Fibroblast of skin of back (primary cell): ENCODE measurements at places on chromosomes 5 and 9.
A peak's percentile ranks its signal among the peaks of the same experiment; 100 is the strongest.

DNA sequence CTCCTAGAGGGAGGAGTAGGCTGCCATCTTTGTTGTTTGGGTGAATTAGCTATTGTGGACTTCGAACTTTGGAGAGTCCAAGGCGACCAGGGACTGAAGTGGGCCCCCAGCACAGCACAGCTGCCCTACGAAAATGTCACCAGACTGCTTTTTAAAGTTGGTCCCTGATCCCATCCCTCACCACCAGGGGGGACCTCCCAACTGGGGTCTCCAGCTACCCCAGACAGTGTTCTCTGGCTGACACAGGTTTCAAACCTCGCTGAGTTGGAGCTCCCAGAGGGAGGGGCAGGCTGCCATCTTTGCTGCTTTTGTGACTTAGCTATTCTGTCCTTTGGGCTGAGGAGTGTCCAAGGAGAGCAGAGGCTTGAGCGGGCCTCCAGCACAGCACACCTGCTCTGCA, 45.7 kb upstream of the ADRB2 start:
- no peak for DNase-seq

DNA sequence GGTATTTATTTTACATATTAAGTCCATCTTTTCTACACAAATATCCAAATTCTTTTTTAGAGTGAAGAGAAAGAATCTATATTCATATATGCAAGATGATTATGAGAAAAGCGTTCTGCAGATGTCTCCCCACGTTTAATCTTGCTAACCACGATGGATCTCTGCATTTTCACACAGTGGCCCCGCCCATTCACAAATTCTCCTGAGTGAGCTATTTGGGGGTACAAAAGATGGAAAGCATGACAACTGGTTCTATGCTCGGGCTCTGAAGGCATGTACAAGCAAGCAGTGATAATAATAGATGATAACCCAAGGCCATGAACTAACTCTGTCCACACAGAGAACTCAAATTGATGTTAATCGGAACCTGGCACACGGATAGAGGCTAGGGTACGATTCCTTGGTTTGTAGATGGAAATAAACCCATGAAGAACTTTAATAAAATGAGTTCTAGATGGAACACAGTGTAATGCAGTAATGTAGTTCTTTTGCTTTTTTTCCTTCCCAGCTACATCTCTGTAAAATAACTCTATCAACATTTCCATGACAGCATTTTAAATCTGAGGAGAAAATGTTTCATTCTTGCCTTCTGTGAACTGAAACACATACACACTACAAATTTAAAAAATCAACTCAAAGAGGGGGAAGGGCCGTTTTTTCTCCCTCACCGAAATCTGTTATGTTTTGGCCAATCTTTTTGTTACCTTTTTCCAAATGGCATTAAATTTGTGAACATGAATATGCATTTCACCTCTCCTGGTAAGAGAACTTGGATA, 851.7 kb upstream of the DMAC1 start:
- no peak for DNase-seq

GRCh38 chr9:114619191-114619761, 8.2 kb downstream of the TMEM268 start:
- DNase-seq = no peak

DNA sequence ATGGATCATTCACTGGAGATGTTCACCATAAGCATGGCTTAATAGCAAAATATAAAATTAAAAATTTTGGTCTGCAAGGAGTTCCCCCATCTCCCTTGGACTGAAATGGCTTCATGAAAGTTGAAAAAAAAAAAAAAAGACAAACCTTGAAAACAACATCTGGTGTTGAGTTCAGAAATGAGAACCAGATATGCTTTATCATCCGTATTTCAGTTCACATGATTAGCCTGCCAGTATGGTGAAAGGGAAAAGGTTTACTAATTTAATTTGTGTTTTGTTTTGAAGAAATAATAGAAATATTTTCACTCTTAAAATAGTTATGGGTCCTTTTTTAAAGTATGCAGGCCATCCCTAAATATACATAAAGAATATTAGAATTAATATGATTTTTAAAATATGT, 67.8 kb downstream of the TMEM167A start:
- DNase-seq = no peak

GRCh38 chr5:151662805-151663204, 23.9 kb downstream of the SPARC start:
- no peak for DNase-seq

DNA sequence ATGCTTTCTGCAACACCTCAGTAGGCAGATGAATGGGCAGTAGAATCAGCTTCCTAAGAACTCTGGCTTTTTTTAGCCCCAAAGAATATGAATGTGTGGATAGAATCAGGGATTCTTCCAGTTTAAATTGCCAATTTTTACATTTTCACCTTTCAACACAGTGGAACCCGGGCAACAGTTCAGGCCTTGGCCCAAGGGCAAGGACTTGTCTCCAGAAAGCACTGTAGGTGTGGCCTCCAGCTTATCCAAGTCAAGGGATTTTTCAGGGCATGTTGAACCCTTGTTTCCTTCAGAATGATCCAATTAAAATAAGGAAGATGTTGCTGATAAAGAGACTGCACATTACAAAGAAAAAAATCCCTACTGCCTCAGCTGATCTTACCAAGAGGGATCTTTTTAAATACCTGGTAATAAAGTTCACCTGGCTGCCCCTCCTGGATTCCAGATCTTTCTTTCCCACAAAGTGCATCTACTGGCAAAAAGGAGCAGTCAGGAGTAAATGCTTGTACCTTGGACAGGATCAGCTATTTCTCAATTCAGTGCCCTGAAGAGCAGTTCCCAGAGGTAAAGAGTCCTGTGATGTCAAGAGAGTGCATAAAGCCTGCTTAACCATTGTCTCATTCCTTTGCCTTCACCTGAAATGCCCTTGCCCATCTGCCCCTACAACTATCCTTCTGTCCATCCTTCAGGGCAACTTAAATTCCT, 80.1 kb upstream of the PLPP6 start:
- no peak for DNase-seq

- DNase-seq = no peak
These were observed 340.4 kb downstream of the CTNND2 start for GRCh38 chr5:11563822-11564221.

GRCh38 chr9:112396416-112396815, 16.5 kb downstream of the HSDL2 start:
- DNase-seq = no peak

DNA sequence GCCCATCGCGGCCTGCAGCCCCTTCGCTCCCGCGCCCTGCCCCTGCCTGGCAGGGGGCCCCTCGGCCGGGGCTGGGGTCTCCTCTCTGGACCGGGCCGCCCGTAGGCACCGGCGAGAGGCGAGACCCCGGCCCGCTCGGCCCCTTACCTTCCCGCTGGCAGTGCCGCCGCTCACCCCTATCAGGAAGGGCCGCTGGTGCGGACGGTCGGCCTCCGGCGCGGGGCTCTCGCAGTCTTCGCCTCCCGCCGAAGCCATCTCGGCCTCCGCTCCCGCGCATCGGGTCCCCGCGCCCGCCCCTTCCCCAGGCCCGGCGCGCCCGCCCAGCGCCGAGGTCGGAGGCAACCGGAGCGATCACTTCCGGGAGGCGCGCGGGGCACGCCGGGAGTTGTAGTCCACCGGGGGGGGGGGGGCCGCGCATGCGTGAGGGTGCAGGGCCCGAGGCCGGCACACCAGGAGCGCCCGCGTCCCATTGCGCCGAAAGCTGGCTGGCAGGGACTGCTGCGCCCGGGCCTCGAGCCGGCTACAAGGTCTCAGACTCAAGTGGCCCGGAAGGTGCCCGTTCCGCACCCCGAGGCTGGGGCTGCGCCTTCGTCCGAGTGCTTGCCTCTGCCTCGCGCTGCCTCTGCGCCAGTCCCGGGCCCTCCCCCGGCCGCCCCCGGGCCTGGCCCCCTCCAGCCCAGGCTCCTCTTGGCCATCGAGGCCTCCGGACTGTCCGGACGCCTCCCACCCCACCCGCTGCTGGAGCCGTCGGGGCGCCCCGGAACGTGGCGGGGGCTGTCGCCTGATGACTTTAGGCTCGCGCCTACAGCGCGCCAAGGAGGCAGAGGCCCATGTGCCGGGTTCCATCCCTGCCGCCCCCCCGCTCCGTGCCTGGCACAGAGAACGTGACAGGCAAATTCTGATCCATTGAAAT, at the start of gene UCK1:
TSS of gene UCK1 (minus strand) at position 344 of the 913 bp plus-strand sequence. CDS start at position 255, 89 bp downstream.
- DNase-seq = peak; percentile 81

DNA sequence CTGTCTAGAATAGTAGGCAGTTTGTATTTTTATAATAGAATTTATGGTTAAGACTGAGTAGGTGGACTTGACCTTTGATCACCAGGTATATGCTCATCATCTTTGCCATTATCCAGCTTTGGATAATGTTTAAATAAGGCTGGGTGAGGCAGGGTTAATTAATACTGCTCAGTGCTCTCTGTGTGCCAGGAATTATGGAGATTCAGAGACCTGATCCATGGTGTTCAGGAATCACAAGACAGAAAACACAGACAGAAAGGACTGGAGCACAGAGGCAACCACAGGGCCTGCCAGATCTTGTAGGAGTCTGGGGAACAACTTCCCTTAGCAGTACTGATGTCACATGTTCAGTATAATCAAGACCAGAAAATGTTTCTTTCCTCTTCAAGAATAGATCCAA, 186.3 kb upstream of the ADCY2 start:
- no peak for DNase-seq

DNA sequence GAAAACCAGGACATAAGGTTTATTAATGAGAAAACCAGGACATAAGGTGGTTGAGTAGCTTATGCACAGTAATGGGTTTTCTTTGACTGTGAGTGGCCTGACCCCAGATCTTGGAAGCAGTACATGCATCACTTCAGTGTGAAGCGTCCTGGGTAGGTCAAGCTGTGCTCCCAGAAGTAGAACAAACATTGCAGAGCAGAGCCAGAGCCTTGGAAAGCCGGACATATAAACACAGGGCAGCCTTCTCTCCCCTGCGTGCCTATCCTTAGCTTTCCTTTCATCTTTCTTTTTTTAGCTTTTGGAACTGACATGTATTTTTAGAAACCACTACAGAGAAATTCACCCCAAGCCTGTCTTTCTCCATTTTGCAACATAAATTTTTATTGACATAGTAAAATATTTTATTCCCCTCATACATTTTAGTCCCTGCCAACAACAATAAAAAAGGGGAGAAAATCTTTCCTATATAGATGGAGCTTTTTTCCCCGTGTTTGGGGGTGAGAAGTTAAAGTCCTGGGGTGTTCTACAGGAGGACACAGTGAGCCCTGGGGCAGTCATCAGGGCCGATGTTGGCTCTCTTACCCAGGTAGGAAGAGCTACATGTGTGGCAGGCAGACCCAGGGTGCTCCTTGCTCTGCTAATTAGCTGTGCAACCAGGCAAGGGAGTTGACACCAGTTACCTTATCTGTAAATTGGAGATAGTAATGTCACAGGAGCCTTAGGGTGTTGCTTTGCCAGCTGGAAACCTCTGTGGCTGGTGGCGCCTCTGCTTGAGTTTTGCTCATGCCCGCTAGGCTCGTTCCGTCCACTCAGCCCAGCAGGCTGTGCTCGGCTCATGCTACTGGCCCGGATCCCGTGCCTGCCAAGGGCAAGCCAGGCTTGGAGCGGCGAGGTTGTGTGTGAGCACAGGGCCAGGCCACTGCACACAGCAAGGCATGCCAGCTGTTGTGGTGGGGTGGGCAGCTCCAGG, 389.6 kb downstream of the KDM4C start:
- DNase-seq = no peak

DNA sequence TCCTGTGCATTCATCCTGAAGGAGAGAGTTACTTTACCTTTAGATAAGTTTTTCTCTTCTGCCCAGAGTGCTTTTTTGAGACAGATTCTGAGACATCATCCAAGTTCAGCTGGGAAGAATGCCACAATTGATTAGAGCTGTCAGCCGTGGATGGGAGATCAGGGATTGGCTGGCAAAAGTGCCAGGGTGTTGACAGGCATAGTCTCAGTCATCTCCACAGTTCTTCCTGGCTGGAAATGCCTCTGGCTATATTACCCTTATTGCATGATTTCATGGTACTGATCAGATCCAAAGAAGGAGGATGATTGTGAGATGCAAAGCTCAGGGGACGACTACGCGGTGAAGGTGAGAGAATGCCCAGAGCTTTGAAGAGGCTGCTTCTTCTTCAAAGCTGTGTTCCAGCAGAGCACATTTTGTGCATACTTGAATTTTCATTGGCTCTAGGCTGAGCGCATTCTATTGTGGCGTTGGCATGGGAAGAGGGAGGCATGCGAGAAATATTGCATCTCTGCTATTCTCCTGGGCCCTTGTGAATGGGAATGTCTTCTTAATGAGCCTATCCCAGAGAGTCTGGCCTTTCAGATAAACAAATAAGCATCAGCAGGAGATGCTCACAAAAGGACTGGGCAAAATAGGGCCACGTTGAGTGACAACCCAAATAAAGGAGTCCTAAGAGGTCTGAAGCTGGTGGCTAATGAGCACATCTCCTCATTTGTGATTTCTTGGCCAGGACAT, 82.1 kb downstream of the GRIA1 start:
- DNase-seq = no peak

DNA sequence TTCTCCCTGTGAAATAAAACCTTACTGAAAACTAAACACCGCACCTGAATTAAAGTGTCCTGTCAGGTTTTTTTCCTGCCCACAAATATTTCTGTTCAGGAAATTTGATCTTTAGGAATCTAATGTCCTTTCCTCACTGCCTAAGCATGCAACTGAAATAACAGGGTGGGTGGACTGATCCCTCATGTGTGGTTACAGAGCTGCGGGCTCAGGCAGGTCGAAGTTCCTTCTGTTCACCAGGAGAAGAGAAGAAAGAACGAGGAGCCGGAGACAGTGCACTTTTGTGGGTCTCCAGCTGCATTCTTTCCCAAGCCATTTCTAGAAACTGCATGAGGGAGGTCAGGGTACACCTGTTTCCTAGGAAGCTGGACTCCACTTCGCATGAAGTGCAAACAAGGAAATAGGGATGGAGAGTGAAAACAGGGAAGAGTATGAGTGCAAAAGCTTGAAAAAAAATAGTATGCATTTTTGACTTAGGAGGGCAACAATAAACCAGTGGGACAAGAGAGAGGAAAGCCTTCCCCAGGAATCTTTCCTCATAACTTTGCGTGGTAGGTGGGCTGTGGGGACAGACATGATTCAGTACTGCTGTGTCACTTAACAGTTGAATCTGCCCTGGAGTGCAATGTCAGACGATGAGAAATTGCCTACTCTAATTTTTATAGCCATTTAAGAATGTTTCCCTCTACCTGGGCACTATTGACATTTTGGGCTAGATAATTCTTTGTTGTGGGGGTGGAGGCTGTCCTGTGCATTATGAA, 60.3 kb downstream of the GCNT1 start:
- DNase-seq = peak; percentile 17

DNA sequence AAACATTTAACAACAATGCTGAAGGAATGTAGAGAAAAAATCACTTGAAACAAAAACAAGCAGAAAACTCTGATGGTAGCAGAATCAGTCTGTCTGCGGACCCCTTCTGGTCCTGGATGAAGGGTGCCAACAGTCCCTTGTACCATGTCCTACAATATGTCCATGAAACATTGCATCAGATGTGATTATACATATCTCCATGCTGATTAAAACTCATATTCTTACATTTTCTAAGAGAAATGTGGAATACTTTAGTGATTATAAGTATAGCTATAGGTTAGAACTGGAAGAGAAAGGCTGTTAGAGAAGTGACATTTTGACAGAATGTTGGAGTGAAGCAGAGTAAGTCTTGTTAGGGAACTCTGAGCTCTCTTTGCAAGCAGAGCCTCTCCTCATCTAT, 286.1 kb downstream of the SH3GL2 start:
- no peak for DNase-seq

- no peak for DNase-seq
These were observed 19.5 kb downstream of the NR3C1 start for GRCh38 chr5:143383988-143384387.

- DNase-seq = no peak
These were observed 30.8 kb downstream of the ARHGAP26 start for GRCh38 chr5:142800776-142801494.
